Thoracic aorta (tissue), 2 donors: ENCODE measurements at places on chromosomes 7 and 10. TPM values are rescaled to one million over a fixed set of nuclear protein-coding genes. Genes with fewer than 3 reads are reported as not detected.

Gene CD36
- total RNA-seq, result 94.8 TPM

Gene VWDE
- total RNA-seq, result 0.14 TPM

Gene UPF2
- 10.6 TPM for total RNA-seq

Gene CDH23
- total RNA-seq, result 10.8 TPM

Gene PIK3AP1
- total RNA-seq, result 23.6 TPM
